Chondrocyte (in vitro differentiated cells): ENCODE measurements at places on chromosomes 7 and 10.

DNA sequence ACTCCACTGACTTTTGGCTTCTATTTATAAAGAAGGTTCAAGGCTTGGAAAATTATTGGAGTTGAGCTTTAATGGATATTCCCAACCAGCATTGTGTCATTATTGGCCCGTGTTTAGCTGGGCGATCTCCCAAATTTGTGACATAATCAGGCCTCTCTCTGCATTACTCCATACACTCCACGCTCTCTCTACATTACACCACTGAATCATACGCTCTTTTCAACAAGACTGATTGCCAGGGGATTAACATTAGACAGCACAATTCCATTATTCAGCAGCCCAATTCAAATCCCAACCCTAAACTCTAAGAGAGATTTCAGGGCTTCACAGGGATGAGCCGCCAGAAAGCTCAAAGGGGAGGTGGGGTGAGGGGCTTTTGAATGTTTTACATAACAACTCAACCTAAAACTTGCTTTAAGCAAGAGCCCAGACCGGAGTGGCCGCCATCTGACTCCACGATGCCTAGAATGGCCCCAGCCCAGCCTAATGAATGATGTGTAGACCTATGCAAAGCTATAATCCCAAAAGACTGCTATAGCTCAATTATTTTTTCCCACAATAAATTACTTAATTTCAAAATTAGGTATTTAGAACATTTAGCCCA is 61.8 kb downstream of the FGFR2 start:
- no peak for DNase-seq

DNA sequence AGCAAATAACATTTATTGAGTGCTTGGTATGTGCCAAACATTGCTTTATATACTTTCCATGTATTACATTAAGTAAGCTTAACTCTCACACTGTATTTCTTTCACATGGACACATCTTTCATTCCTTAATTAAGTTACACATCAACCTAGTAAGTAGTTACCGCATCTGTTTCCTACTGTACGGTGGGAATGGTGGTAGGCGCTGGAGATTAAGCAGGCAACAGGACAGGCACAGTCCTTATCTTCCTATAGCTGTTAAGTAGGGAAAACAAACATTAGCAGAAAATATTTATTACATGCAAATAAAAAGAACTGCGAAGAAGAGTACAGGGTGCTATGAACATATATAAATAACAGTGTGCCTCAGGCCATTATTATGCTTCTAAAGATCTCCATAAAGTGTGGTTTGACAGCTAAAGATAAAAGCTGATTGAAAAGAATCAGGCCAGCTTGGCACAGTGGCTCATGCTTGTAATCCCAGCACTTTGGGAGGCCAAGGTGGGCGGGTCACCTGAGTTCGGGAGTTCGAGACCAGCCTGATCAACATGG is 105.0 kb downstream of the SUGCT start:
- no peak for DNase-seq

DNA sequence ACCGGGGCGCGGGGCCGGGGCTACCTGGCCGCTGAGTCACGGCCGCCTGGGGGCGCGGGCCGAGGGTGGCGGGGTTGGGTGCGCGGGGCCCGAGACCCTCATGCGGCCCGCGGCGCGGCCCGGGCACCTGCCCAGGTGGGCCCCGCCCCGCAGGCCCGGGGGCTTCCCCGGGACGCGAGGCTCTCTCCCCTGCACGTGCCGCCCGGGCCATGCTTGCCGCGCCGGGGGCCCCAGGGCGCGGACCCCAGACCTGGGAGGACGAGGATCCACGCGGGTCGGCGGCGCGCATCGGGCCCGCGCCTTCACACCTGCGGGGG is 402 bp downstream of the MAFK start:
- no peak for DNase-seq

GRCh38 chr7:45704683-45705016 is 130.5 kb downstream of the ADCY1 start:
- peak; percentile 62 for DNase-seq

DNA sequence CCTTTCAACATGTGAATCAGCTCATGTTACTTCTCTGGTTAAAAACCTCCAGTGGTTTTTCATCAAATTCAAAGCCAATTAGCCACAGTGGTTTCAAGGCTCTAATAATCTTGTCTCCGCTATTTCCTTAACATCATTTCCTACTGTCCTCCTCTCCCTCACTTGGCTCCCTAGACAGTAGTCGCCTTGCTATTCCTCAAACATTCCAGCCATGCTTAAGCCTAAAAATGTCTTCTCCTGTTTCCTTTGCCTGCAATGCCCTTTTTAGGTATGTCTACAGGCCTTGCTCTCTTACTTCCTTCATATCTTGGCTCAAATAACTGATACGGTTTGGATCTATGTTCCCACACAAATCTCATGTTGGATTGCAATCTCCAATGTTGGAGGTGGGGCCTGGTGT is 779.4 kb upstream of the LRRN3 start:
- no peak for DNase-seq

GRCh38 chr10:132554053-132554990 is 16.7 kb downstream of the INPP5A start:
- DNase-seq = peak; percentile 67

DNA sequence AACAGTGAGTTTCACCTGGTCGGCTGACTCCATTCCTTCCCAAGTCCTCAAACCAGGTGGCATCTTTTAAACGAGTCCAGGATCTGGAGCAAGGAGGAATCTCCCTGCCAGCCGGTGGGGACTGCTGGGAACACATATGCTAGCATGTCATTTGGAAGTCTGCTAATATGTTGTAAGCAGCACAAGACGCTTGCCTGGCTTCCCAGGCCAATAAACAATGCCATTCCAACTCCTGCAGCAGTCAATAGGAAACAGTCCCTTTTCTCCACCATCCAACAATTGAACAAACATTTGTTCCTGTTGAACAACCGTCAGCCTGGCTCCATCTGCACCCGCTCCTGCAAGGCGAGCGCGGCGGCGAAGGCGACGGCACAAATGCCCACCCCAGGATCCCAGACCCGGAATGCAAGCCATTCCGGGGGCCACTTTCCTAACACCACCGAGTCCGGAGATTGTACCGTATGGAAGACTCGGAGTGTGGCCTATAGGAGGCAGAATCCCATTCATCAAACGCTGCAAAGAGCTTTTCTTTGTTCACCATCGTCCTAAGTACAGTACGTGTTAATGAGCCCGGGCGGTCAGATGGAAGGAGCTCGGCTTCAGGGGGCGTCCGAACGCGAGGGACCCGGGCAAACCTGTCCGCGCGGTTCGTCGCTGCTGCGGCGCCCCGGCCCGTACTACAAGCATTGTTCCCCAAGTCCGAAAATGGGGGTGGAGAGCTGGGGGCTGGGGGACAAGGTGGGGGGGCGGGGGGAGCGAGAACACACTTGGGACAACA is 1.6 kb downstream of the FAM53B start:
- DNase-seq = no peak

- no peak for DNase-seq
These were observed 79.9 kb downstream of the ZRANB1 start for GRCh38 chr10:125021686-125022344.

DNA sequence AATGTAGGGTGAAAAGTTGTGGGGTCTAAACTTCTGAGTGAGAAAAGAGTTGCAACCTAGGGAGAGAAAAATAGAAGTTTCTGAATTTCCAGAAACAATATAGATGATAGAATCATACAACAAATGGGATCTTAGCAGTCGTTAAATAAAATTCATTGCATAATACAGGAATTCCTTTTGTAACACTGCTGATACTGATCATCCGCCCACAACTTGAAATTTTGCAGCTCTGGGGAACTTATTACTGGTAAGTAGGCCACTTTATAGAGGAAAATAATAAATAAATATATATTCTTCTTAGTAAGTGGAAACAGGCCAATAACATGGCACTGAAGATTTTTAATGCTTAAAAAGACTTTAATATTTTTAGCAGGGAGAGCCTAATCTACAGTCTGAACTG is 81.9 kb upstream of the SMIM30 start:
- DNase-seq = no peak

- DNase-seq = no peak
These were observed 2.2 kb downstream of the MRC1 start for GRCh38 chr10:17811146-17811865.

- DNase-seq = no peak
These were observed 105.2 kb upstream of the NOBOX start for GRCh38 chr7:144508702-144509101.

DNA sequence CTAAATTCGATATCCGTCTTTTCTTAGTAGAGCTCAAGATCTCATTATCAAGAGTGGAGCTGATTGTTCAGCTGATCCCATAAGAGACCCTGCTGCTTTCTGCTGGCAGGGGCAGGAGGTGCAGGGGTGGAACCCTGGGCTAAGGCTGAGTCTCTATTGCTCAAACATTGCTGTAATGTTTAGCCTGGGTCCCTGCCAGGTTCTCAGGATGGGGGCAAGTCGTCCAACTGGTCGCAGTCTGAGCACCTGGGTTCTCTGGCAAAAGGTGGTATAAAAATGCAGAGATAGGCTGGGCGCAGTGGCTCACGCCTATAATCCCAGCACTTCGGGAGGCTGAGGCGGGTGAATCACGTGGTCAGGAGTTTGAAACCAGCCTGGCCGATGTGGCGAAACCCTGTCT is 62.0 kb upstream of the NRBF2 start:
- no peak for DNase-seq

- no peak for DNase-seq
These were observed 34.5 kb upstream of the VSIR start for GRCh38 chr10:71807557-71808510.

GRCh38 chr10:8146650-8147049 is 92.2 kb downstream of the GATA3 start:
- DNase-seq = no peak

DNA sequence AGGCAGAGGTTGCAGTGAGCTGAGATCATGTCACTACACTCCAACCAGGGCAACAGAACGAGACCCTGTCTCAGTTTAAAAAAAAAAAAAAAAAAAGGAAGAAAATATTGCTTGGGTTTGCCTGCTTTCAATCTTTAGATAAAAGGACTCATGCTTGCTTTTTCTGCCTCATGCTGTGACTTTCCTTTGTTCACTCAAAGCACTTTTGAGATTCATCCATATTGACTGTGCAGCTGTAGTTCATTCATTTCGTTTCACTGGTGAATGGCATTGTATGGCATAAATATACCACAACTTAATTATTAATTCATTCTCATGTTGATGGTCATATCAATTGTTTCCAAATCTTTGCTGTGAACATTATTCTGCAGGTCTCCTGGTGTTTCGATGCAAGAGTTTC is 97.6 kb upstream of the NFE2L3 start:
- no peak for DNase-seq

DNA sequence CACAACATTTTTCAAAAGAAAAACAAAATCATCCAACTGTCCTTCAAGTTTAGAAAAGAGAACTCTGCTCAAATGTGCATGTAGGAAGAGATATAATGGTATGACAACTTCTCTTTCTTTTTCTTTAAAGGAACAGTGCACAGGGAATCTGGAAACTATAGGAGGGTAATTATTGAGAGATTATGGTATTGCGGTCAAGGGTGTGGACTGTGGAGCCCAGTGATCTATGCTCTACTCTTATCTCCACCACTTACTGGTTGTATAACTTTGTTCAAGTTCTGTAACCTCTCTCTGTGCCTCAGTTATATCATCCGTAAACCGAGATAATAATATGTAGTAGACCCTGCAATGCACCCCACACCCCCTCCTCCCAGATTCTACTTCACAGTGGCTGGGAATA is 69.8 kb upstream of the PCGF5 start:
- no peak for DNase-seq

GRCh38 chr10:14397066-14397465 is 66.3 kb upstream of the FRMD4A start:
- DNase-seq = peak; percentile 94

DNA sequence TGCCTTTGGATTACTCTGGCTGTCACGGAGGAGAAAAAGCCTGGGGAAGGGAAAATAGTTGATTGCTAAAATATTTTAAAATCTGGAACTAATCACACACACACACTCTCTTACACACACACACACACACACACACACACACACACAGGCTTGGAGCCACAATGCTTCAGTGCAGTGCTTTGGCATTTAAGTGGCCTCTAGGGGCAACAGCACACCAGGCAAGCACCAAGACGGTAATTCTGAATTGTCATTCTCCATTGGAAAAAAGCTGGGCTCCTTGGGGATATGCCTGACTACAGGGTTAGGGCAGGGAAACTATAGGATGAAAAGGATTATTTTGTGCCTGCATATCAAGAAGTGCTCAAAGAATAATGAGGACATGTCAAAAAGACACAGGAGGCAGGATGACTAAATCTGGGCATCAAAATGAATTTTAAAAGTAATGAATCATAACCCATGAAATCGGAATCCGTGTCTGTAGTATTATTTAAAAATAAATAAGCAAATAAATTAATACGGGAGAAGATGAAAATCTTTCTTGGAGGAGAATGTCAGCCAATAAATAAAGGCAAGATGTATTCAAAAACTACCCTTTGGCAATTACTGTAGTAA is 30.4 kb upstream of the DDC start:
- no peak for DNase-seq

DNA sequence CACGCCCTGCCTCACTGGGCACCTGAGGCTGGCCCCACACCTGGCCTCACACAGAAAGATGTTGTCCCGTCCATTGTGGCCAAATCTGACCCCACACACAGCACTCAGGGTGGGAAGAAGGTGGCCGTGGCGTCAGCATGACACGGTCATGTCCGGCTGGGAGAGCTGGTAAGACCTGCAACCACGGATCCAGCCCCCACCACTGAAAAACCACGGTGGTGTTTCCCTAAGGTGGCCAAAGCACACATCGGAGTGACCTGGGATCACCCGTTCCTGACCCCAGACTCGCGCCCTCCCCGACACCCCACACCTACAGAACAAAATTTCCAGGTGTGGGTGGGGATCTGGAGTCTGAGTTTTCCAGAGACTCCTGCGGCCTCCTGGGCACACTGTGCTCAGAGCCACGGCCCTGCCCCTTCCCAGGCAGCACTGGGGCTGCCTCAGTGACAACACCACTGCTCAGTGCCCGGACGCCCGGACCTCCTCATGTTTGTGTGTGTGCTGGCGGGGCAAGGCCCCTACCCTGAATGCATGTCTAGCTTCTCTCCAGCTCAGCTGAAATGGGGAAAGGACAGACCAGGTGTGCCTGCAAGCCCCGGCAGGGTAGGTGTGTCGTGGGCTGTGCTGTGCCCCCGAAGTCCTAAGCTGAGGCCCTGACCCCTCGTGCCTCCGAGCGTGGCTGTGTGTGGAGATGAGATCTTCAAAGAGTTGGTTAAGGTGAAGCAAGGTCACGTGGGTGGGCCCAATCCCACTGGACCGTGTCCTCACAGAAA is 36.1 kb downstream of the STK32C start:
- DNase-seq = peak; percentile 85

DNA sequence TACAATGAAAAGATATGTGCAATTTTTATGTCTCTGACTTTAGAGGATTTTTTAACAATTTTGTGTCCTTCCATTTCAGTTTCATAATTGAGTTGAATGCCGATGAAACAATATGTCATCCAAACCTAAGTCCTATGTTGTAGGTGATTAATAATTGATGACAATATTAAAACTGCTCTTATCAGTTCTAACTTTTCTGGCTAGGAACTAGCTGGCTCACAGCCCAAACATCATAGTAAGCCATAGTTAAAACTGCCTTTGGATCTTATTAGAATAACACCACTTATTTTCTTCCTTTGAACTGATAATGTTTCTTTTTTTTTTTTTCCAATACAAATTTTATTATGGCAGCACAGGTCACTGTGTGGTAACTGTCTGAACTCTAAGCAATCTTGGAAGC is 230.9 kb downstream of the GRM8 start:
- no peak for DNase-seq
